ENCODE measurements at places on chromosomes 6 and 20.
A peak's percentile ranks its signal among the peaks of the same experiment; 100 is the strongest.

- no peak for DNase-seq
These were observed 53.5 kb downstream of the TCP11 start for GRCh38 chr6:35087361-35088280.

DNA sequence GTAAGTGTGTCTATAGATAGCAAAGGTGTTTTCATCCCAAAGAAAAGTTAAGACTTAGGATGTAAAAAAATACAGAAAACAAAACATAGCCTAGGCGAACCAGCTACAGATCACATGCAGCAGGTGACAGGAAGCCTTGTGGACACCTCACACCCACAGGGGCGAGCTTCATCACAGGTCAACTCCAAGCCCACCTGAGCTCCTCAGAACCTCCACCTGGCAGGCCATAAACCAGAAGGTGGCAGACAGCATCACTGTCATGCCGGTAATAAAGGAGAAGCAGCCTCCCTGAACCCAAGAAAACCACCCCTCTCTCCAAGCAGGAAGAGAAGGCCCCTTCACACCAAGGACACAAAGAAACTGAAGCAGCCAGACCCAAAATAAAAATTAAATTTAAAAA is 1.0 kb downstream of the RALGAPA2 start:
- no peak for DNase-seq

DNA sequence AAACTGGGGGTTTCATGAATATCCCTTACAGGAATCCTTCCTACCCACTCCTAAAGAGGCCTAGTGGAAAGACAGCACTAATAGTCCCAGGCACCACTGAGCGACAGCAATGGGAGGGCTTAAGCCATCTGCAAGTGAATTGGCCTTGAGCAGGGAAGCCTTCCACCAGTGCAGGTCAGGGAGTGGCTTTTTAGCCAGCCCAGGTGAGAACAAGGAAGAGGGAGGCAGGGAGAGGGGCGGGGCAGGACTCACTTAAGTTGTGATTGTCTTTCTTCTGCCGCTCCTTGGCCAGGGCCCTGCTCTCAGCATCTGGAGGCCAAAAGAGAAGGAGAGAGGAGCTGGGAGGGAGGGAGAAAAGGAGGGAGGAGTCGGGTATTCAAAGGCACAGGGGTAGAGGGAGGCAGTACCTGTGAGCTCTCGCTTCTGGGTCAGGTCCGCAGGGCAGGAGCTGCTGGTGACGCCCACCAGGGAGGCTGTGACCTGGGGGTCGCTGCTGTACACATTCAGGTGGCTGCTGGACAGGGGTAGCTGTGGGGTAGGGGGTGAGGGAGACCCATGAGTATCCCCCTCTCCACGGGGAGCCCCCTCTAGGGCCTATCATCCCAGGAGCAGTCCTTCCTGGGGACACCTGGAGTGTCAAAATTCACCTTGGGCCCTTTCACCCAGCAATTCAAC is 47.8 kb downstream of the TFEB start:
- no peak for DNase-seq

DNA sequence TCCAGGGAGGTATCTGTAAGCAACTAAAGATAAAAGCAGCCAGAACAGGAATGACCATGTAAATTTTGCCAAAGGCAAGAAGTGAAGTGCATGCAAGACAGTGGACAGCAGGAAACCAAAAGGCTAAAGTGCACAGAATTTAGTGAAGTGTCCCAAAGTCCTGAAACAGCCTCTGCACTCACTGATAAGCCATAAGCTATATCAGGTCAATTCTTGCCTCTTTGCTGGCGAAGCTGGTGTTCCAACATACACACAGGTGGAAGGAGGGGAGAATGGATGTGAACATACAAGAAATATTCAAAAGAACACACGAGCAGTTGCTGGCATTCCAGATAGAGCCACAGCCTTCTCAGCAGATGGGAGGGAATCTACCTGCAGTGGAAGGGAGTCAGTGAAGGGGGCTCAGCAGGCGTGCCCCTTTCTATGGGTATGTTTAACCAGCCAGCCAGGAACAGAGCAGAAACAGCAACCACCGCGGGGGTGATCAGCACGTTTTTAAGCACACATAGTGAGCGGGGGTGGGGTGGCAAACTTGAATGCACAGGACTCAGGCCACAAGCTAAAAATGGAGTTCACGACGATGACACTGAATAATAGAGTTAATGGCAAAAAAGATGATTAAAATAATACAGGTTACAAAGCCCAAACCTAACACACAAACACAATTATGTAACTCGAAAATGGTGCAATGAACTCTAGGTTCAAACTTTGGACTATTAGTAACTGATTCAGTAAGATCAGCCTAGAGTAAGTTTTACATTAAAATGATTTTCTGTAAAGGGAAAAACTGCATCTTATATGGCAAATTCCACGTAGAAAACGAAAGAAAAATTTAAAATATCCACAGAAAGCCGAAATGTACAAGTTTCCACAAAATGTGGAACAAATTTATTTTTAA is 1.2 kb downstream of the ECI2 start:
- DNase-seq, result peak; percentile 26

GRCh38 chr6:137973201-137973600 is 106.1 kb downstream of the TNFAIP3 start:
- no peak for DNase-seq

GRCh38 chr6:37308069-37308815 is 45.5 kb upstream of the RNF8 start:
- no peak for DNase-seq

- no peak for DNase-seq
These were observed 41.8 kb upstream of the MTRF1L start for GRCh38 chr6:153044295-153044694.

DNA sequence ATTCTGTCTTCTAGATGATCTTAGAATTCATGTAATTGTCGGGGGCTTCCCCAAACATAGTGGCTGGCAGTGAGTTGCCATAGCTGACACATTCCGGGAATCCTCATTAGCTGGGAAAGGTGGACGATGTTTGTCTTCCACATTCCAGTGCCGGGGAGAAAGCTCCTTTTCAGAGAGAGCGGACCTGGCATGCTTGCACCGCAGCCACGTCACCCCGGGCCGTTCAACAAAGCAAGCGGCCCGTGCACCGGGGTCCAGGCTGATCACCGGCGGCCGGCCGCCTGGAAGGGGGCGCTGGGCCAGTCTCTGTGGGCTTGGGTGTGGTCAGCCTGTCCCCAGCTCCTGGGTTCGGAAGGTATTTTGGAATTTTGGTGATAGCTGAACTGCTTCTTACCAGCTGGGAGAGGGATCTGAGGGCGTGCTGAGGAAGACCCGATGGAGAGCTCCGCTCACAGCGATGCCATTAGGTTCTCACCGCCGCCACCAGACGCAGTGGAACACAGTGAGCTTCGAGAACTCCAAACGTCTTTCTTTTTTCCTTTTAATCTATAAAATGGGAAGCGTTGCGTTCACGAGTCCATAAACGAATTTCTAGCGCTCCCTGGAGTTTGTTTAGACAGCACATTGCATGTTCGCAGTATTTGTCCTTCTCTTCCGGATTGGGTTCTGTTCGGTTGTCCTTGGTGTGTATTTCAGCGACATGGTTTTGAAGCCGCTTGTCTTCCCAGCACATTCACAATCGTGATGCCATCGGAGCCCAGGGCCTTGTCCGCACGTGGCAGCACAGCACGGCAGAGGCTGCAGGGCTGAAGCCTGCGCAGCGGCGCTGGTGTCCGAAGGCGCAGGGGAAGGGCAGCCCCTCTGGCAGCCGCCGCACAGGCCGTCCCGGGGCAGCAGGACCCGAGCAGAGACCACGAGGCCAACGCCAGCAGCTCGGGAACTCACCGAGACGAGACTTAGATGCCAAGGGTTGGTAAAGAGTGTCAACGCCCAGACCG is 557.6 kb downstream of the QKI start:
- no peak for DNase-seq

DNA sequence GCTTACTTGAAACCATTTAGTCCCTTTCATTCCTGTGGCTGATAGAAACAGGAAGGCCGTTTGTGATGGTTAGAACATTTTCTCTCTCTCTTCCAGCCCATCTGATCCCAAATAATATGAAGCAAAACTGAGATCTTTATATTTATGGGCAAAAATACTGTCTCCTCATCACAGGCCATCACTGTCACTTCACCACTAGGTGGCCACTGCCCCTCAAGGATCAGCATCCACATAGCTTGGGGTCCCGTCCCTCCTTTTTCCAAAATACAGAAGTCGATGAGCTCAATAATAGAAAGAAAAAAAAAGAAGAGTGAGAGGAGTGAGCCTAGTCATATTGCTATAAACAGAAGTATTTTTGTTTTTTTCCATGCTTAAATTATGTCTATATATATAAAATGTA is 46.4 kb upstream of the LAMP5 start:
- DNase-seq, result no peak

GRCh38 chr20:44367746-44368145 is 12.2 kb downstream of the HNF4A start:
- no peak for DNase-seq

DNA sequence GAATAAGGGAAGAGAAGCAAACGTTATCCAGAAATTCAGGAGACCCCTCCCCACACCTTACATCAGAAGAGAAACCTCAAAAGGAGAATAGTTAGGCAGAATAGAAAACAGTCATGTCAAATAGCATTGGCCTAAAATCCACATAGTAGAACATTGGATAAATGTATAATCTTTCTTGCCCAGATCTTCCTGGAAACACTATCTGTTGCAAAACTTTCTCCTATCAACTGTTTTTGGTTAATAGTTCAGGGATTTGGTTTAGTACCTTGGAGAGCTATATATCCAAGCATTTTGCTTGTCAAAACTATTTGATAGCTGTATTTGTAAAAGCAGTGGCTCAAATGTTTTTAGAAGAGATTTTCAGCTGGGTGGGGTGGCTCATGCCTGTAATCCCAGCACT is 74.3 kb upstream of the PHACTR2 start:
- DNase-seq, result no peak

GRCh38 chr6:36442671-36443470 is at the start of the genes KCTD20 and PXT1:
KCTD20 (plus strand) TSS chr6:36443000; CDS start chr6:36470098, 27,098 bp downstream.
PXT1 (minus strand) TSS chr6:36442854; CDS start chr6:36426082, 16,772 bp downstream.
- DNase-seq, result peak; percentile 84

DNA sequence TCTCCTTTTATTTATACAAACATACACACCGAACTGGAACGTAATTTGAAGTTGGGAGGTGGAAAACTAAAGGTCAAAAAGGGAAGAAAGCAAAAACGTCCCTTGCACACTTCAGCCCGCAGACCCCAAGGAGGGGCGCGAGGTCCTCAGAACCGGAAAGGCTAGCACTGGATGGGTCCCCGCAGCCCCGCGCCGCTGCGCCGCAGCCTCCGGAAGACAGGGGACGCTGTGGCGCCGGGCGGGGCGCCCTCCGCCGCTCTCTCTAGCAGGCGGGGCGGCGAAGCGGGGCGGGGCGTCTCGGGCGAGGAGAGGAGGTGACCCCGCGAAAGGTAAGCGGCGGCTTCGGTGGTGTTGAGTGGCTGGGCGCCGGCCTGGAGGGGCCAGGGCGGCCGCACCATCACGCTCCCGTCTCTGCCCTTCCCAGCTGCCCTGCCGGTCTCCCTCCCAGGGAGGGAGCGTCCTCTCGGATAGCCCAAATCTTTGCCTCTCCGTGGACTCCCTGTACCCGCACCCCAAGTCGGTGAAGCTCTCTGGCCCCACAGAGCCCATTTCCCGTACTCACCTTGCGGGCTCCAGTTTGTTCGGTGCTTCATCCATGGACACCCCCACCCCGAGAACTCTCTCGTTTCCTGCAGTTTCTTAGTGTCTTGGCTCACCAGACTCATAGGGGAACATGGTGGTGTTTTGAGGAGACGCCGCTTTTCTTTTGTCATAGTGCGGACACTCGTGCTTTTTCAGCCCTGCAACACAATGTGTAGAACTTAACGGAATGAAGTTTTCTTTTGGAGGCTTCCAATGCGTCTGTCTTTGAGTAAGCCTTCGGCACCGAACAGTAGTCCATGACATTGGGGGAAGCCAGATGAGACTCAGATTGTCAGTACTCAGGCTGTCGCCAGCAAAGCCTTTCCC is at the start of gene SMIM8:
Gene SMIM8, plus strand, starts transcription at position 285 of the 909 bp plus-strand sequence. CDS start 14,444 bp downstream, outside the sequence.
- DNase-seq, result peak; percentile 83

DNA sequence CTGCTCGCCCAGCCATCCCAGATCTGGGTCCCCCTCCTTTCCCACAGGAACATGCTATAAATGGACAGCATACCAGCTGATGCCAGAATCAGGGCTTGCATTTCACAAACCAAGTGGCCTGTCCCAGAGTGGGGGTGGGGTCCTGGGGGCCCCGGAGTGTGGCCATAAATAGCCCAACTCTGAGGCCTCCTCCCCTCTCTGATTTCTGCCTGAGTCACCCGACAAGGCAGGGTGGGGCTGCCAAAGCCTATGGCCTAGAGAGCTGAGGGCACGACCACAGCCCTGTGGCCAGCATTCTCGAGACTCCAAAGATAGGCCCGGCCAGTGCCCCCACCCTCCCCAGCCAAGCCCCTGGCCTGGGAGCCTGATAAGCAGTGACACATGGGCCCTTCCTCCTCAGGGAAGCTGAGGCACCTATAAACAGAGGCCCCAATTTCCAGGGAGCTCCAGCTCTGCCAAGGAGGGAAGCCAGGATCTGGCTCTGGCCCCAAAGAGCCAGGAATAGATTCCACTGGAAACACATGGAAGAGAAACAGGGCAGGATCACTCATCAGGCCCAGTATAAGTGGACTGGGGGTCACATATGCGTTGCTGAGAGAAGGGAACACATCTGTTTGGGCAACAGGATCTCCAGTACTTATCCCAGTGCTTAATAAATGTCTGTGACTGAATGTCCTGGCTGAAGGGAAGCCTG is 20.3 kb downstream of the SNTA1 start:
- DNase-seq, result no peak

GRCh38 chr6:91304521-91304920 is 717.6 kb upstream of the MAP3K7 start:
- no peak for DNase-seq

DNA sequence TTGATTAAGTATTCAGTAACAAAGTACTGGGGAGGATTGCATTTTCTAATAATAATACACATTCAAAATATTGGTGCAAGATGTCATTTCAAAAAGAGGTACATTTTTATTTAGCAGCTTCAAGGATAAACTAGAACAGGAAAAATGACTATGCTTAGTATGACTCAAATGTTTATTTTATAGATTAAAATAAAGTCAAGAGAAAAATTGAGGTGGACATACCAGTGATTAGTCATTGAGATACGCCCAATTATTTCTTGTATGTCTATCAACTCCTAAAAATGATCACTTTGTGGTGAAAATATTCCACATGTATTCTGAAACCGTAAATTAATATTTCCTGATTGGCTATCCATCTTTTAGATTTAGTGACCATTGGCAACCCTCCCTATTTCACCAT is 96.7 kb downstream of the PHF3 start:
- DNase-seq, result no peak

GRCh38 chr6:23477586-23477985 is 648.4 kb upstream of the NRSN1 start:
- DNase-seq, result no peak

- no peak for DNase-seq
These were observed 160.6 kb upstream of the GGTLC1 start for GRCh38 chr20:24149175-24149574.

DNA sequence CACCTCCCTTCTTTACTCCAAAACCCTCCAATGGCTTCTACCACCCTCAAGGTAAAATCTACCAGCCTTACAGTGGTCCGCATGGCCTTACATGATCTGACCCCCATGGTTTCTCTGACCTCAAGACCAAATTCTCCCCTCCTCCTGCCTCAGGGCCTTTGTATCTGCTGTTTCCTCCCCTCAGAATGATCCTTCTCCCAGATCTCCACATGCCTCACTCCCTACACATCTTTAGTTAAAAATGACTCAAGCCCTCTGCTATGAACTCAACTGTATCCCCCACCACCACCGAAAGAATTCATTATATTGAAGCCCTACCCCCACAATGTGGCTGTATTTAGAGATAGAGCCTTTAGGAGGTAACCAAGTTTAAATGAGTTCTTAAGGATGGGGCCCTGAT is 4.1 kb downstream of the SLC23A2 start:
- no peak for DNase-seq

GRCh38 chr6:17883665-17884497 is 103.6 kb downstream of the KIF13A start:
- DNase-seq, result no peak

GRCh38 chr6:65110031-65110430 is 597.0 kb downstream of the EYS start:
- DNase-seq, result no peak

All from stimulated activated CD8-positive, alpha-beta memory T cell treated with anti-CD3 and anti-CD28 coated beads, Interleukin-15, amount 100 ng/mL, for 48 hours (primary cell).